ENCODE measurements at places on chromosomes 4 and X. TPM values are rescaled to one million over a fixed set of nuclear protein-coding genes. Genes with fewer than 3 reads are reported as not detected.

DNA sequence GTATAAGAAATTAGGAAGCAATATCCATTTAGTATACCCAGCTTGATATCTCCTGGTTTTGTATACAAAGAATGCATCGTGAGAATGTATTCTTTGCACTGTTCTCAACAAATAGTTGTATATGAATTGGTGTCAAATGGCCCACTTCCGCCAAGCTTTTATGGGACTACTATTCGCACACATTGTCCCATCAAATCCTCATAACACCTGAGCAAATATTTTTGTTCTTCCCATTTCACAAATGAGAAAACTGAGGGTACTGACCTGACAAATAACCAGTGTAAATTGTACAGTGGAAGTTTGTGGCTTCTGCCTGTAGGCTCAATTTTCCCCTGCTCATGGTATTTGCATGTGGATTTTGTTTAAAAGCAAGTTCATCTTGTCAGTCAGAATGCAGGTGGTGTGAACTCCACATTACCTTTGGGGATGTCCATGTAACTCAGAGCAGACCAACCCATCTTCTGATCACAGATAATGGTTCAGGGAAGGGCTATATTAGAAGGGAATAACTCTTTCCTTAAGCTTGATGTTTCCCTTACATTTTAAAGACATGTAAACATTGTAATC is 51.5 kb upstream of the FAM241A start:
- no peak for DNase-seq

GAGE12J gene
- total RNA-seq: not detected

SPANXN4 gene
- not detected for total RNA-seq

DNA sequence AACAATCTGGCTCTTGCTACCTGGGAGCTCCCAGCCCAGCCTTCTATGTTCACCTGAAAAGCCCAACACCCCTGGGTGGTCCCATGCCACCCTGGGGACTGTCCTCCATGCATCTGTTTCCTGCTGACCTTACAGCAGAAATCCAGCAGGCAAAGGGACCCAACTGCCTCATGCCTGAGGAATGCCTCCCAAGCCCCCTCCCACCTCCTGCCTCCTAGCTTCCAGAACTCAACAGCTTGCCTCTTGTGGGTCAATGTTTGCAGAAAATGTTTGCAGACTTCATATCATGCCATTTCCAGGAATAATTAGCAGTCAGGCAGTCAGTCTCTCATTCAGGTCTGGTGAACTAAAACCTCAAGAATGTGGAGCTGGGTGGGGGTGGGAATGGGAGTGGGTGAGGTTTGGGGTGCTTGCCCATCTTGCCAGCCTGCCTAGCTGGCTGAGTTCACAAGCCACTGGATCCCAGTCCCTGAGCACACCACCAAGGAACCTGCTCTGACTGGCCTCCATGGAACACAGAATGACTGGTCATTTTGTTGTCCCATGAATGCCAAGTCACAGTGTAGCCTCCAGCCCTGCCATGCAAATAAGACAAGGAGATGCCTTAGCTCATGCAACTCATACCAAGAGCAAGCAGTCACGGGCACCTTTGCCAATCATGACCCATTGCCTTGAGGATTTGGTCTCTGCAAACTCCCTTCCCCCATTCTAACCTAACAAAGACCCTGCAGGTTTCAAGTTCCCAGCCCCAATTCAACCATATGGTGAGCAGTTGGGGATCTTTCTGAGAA is 12.1 kb upstream of the PLAC1 start:
- peak; percentile 82 for DNase-seq

GRCh38 chr4:20326977-20327376 is 75.3 kb downstream of the SLIT2 start:
- DNase-seq: no peak

DNA sequence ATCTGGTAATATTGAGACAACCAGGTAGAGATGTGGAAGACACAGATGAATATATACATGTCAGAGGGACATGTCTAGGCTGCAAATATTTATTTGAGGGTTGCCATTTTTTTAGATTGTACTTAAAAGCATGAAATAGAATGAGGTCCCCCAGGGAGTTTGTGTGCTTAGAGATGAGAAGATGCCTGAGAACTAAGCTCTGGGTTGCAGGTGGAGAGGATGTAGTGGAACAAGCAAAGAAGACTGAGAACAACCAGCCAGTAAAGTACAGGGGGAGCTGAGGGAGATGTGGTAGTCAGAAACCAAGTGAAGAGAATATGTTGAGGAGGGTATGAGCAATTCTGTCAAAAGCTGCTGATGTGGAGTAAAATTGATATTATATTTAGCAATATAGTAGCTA is 95.6 kb upstream of the UNC5C start:
- no peak for DNase-seq

DNA sequence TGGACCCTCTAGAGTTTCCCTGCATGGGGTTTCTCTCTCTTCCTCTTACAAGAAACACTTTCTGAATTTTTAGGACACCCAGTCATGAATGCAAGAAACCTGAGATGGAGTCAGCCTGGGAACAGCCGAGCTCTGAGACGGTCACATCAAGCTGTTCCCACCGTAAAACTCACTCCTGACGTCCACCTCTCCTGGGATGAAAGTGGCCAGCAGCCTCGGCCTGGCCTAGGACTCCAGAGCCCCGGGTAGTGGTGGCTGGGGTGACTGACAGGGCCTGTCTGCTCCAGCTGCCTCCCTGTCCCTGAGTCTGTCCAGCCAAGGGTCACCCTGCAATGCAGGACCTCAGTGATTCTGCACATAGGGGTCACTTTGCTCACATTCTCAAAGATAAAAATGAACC is 217.8 kb downstream of the SHOX start:
- no peak for DNase-seq

GRCh38 chr4:108834835-108835384 is 72.1 kb upstream of the ETNPPL start:
- DNase-seq: peak; percentile 60
